ENCODE measurements at places on chromosomes 6 and 20. TPM values are rescaled to one million over a fixed set of nuclear protein-coding genes. Genes with fewer than 3 reads are reported as not detected.
A peak's percentile ranks its signal among the peaks of the same experiment; 100 is the strongest.

GRCh38 chr6:133758815-133759335 lies 130.0 kb upstream of the TCF21 start:
- H3K4me3 ChIP-seq = no peak overlapping the region
- H3K27me3 ChIP-seq = no peaks in the 10 kb centered on the region
- no peak overlapping the region for H3K27ac ChIP-seq
- peaks cover 12% of the 10 kb centered on the region for H3K4me1 ChIP-seq

DNA sequence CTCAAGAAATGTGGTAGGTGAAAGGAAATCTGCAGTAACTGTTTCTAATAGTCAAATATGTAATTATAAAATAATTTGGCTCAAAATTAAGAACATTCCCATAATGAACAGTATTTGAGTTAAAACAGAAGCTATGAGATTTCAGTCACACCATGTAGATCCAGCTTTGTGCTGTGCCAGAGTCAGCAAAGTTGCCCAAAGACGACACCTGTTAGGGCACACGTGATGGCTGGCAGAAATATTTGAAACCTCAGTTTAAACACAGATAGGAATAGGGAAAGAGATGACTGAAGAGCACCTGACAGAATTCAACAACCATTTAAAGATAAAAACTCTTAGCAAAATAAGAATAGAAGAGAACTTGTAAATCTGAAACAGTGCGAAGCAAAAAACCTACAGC lies 129.3 kb downstream of the CD83 start:
- H3K27me3 ChIP-seq = no peaks in the 10 kb centered on the region
- H3K4me3 ChIP-seq = no peak overlapping the region
- H3K4me1 ChIP-seq = no peaks in the 10 kb centered on the region
- H3K27ac ChIP-seq = no peak overlapping the region
- peak; percentile 34 for DNase-seq

DNA sequence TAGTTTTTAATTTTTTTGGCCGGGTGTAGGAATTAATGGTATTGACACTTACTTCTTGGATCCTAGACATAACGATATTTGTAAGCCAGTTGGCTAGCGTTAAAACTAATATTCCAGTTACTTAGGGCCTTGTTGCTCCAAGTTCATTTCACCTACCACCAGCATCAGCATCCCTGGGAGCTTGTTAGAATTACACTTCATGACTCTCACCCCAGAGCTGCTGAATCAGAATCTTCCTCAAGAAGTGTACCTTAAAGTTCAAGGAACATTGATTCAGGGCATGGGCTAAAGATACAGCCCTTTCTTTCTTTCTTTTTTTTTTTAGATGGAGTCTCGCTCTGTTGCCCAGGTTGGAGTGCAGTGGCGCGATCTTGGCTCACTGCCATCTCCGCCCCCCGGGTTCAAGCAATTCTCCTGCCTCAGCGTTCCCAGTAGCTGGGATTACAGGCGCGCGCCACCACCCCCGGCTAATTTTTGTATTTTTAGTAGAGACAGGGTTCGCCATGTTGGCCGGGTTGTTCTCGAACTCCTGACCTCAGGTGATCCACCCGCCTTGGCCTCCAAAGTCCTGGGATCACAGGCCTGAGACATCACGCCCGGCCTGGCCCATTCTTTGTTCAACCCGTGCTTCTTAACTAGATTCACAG lies 1.1 kb downstream of the SLX4IP start:
- H3K36me3 ChIP-seq = no peaks in the 10 kb centered on the region
- no peak overlapping the region for H3K4me3 ChIP-seq
- peaks cover 27% of the 10 kb centered on the region for H3K4me1 ChIP-seq
- no peaks in the 10 kb centered on the region for H3K27me3 ChIP-seq

GRCh38 chr6:22082218-22082617 lies 214.6 kb downstream of the PRL start:
- H3K4me1 ChIP-seq = peaks cover 21% of the 10 kb centered on the region
- DNase-seq = no peak
- no peaks in the 10 kb centered on the region for H3K27me3 ChIP-seq
- no peak overlapping the region for H3K4me3 ChIP-seq

- H3K27me3 ChIP-seq = no peaks in the 10 kb centered on the region
- no peak overlapping the region for H3K27ac ChIP-seq
- H3K36me3 ChIP-seq = no peaks in the 10 kb centered on the region
- no peak overlapping the region for H3K4me3 ChIP-seq
- no peaks in the 10 kb centered on the region for H3K4me1 ChIP-seq
- no peak for DNase-seq
Measured at GRCh38 chr6:146896062-146896813, 297.5 kb downstream of the ADGB start.

DNA sequence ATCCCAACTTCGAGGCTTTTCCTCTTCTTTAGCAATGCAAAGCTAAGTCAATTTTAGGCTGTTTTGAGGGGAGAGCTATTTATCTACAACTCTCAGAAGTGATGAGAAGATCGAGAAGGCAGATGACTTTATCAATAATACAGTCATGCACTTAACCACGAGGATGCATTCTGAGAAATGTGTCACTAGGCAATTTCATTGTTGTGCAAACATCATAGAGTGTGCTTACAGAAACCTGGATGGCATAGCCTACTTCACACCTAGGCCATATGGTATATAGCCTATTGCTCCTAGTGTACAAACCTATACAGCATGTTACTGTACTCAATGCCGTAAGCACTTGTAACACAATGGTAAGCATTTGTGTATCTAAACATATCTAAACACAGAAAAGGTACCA lies 66.6 kb downstream of the PRND start:
- DNase-seq = no peak
- no peaks in the 10 kb centered on the region for H3K4me1 ChIP-seq
- no peak overlapping the region for H3K4me3 ChIP-seq
- peaks cover 86% of the 10 kb centered on the region for H3K36me3 ChIP-seq
- H3K27me3 ChIP-seq = no peaks in the 10 kb centered on the region

GRCh38 chr6:152404086-152404857 lies 232.9 kb downstream of the SYNE1 start:
- H3K27me3 ChIP-seq = no peaks in the 10 kb centered on the region
- no peak for DNase-seq
- H3K4me1 ChIP-seq = peaks cover 7% of the 10 kb centered on the region
- H3K36me3 ChIP-seq = no peaks in the 10 kb centered on the region
- no peak overlapping the region for H3K27ac ChIP-seq

- H3K36me3 ChIP-seq = no peaks in the 10 kb centered on the region
- H3K27me3 ChIP-seq = no peaks in the 10 kb centered on the region
- no peak overlapping the region for H3K27ac ChIP-seq
- DNase-seq = no peak
Measured at GRCh38 chr20:50330504-50331313, 140.1 kb downstream of the CEBPB start.

GRCh38 chr20:22529150-22530019 lies 55.0 kb downstream of the FOXA2 start:
- H3K4me3 ChIP-seq = no peak overlapping the region
- H3K36me3 ChIP-seq = no peaks in the 10 kb centered on the region
- peak; percentile 60 for DNase-seq
- H3K27me3 ChIP-seq = no peaks in the 10 kb centered on the region
- no peak overlapping the region for H3K27ac ChIP-seq
- H3K4me1 ChIP-seq = no peaks in the 10 kb centered on the region

- H3K4me1 ChIP-seq = no peaks in the 10 kb centered on the region
- no peak for DNase-seq
- no peaks in the 10 kb centered on the region for H3K27me3 ChIP-seq
- H3K36me3 ChIP-seq = peaks cover 7% of the 10 kb centered on the region
- no peak overlapping the region for H3K27ac ChIP-seq
Measured at GRCh38 chr6:135300576-135300975, 119.5 kb downstream of the MYB start.

DNA sequence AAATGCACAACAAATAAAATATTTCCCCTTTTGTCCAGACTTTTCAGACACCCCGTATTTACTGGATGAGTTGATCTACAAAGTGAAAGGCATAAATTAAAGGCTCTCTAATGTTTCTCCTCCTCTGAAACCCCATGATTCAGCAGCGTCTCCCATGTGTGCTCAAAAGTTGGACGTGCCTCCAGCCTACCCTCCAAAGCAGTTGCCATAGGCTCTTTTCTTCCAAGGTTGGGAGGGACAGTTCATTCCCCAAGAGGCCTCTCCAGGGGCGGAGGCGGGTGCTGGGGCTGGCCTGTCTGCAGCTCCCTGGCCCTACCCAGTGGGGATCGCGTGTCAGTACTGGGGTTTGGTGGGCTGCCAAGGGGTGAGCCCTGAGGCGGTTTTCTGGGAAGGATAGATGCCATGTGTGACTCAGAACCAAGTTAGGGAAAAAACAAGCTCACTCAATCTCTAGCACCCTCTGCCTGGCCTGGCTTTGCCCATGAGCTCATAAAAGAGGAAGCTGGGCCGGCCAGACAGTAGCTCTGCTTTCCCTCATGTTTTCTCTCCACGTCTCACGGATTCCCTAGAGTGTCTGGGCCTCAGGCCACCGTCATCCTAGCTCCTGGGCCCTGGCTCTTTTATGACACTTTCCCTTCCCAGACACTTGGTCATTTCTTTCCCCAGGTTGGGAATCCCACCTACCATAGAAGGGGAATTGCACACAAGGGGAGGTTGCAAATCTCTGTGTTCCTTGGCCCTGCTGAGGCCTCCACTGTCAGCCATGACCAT lies 8.0 kb upstream of the IER3 start:
- H3K4me1 ChIP-seq = peaks cover 57% of the 10 kb centered on the region
- peak overlapping the region; percentile 85 for H3K27ac ChIP-seq
- DNase-seq = peak; percentile 98
- no peaks in the 10 kb centered on the region for H3K36me3 ChIP-seq

DNA sequence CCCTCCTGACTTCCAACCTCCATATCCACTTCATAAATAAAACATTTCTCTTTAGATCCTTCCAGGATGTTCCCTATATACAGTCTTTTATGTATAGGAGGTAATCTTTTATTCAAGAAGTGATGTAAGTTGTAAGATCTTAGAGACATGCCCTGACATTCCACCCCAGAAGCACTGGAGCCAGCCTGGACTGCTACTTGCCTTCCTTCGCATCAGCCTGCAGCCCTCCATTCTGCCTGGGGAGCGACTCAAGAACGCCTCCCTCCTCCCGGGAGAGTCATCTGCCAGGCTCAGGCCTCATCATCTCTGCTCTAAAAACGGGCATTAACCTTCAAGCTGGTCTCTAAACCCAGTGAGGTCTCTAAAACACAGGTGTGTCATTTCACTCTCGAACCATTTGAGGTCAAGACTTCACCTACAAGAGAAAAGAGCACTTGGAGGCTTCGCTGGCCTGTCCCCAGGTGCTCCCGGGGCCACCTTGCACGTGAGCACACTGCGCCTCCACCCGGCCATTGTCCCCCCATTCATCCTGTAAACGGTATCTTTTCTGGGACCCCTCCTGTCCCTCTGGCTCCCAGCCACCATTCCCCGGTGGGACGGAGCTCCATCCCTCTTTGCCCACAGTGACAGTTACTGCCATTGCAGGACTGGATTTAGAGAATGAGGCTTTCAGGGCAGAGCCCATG lies 107.5 kb upstream of the PDE10A start:
- H3K4me1 ChIP-seq = peaks cover 10% of the 10 kb centered on the region
- DNase-seq = peak; percentile 74
- H3K36me3 ChIP-seq = no peaks in the 10 kb centered on the region
- H3K4me3 ChIP-seq = no peak overlapping the region
- no peak overlapping the region for H3K27ac ChIP-seq

GRCh38 chr20:8940326-8940725 lies 128.6 kb upstream of the PLCB4 start:
- DNase-seq = no peak
- no peaks in the 10 kb centered on the region for H3K27me3 ChIP-seq
- H3K36me3 ChIP-seq = no peaks in the 10 kb centered on the region
- H3K4me3 ChIP-seq = no peak overlapping the region
- peaks cover 21% of the 10 kb centered on the region for H3K4me1 ChIP-seq

GRCh38 chr6:31660381-31661261 lies at the start of gene C6orf47:
TSS of gene C6orf47 (minus strand) at chr6:31660778. CDS start at chr6:31659947, 831 bp downstream.
- peaks cover 82% of the 10 kb centered on the region for H3K4me1 ChIP-seq
- no peaks in the 10 kb centered on the region for H3K27me3 ChIP-seq
- peak; percentile 95 for DNase-seq
- H3K36me3 ChIP-seq = peaks cover 28% of the 10 kb centered on the region
- H3K27ac ChIP-seq = peak within 1 kb of the TSS; percentile 85

DNA sequence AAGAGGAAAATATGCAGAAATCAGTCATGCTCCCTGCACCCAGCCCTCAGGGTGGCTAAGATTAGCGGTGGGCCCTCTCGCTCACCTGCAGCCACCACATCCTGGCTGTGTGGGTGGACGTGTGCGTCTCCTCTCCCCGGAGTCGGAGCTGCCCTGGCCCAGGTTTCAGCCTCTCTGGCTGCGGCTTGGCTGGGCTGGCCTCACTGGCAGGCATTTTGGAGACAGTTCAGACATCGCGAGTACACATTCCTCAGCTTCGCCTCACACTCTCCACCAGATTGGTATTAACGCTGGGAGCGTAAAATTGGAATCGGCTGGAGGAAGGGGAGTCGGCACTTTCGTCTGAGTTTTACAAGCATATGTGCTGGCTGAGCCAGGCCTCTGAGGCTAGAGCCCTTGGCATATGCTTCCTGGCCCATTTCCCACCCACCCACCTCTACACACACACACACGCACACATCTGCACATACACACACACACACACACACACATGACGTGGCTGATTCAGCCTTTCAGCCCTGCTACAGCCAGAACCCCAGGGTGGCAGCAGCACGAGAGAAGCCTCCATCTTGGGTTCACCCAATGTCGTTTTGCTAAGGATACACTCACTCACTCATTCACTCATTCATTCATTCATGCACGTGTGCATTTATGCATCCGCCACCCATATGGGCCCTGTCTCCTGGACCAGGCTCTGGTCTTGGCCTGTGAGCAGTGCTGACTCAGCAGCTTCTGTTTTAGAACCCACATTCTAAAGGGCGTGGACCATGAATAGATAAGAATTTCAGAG lies 42.9 kb downstream of the BCAS4 start:
- H3K4me3 ChIP-seq = peak overlapping the region; percentile 19
- peak overlapping the region; percentile 78 for H3K27ac ChIP-seq
- H3K4me1 ChIP-seq = no peaks in the 10 kb centered on the region
- DNase-seq = no peak
- H3K36me3 ChIP-seq = no peaks in the 10 kb centered on the region

GRCh38 chr6:151015101-151015700 lies 149.7 kb downstream of the MTHFD1L start:
- H3K27me3 ChIP-seq = no peaks in the 10 kb centered on the region
- H3K4me1 ChIP-seq = peaks cover 5% of the 10 kb centered on the region
- DNase-seq = no peak
- H3K4me3 ChIP-seq = no peak overlapping the region
- no peak overlapping the region for H3K27ac ChIP-seq

- H3K27me3 ChIP-seq = no peaks in the 10 kb centered on the region
- H3K27ac ChIP-seq = no peak overlapping the region
- H3K36me3 ChIP-seq = no peaks in the 10 kb centered on the region
- no peak overlapping the region for H3K4me3 ChIP-seq
- no peak for DNase-seq
Measured at GRCh38 chr6:41960028-41960427, 18.4 kb upstream of the CCND3 start.

Gene ROMO1
- total RNA-seq = 330 TPM

Gene GFRAL
- not detected for total RNA-seq

Gene MAP7
- total RNA-seq = 2.2 TPM

Gene TRIM40
- not detected for total RNA-seq

Gene MYH7B
- 0.84 TPM for total RNA-seq

Gene ARMH2
- not detected for total RNA-seq

All from esophagus muscularis mucosa (tissue), 4 donors.